ENCODE measurements at places on chromosomes 3 and 15.

DNA sequence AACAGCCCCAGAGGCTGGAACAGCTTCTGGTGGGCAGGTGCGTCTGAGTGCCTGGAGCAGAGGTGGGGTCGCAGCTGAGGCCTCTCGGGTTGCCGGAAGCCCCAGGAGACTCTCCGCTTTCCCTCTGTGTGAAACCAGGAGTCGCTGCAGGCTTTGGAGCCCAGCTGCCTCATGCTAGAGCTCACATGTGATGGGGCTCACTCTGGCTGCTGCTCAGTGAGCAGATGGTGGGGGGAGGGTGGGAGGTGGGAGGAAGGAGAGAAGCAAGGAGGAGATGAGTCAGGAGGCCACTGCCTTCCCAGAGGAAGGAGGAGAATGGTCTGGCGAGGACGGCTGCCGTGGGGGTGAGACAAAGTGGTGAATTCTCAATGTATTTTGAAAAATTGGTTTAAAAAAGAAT is 290.1 kb upstream of the CHRNA7 start:
- DNase-seq = no peak

DNA sequence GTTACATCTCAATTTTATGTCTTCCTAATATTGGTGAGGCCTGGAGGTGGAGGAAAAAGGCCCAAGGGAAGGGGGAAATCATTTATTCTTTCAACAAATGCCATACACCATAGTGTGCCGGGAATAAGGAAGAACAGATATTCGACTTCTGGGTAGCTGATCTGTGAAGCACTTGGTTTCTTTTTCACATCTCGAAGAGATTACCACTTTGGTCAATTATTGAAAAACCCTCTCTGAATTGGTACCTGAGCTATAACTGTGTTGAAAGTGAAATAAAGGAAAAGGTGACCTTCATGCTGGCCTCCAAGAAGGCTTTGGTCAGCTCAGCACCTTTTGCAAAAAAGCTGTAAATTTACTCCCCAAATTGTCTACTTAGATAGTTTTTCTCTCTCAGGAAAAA is 14.2 kb upstream of the MB21D2 start:
- no peak for DNase-seq

DNA sequence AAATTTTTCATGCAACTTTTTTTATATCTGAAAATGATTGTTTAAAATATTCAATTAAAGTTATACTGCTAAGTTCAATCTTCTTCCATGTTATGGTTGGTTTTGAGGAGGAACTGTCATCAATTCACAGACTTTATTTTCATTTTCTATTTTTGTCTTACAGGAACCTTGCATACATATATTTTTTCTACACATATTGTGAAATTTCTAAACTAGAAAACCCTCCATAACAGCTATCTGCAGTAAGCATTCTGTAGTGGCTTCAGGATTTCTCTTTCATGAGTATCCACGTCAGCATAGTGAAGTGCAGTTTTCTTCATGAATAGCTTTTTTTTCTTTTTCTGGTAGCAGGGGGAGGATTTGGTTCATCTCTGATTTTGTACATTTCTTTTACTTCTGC is 48.2 kb downstream of the ATR start:
- no peak for DNase-seq

GRCh38 chr3:52004163-52004787 is 8.6 kb upstream of the RPL29 start:
- no peak for DNase-seq

GRCh38 chr3:181855825-181856224 is 144.1 kb downstream of the SOX2 start:
- DNase-seq = no peak

DNA sequence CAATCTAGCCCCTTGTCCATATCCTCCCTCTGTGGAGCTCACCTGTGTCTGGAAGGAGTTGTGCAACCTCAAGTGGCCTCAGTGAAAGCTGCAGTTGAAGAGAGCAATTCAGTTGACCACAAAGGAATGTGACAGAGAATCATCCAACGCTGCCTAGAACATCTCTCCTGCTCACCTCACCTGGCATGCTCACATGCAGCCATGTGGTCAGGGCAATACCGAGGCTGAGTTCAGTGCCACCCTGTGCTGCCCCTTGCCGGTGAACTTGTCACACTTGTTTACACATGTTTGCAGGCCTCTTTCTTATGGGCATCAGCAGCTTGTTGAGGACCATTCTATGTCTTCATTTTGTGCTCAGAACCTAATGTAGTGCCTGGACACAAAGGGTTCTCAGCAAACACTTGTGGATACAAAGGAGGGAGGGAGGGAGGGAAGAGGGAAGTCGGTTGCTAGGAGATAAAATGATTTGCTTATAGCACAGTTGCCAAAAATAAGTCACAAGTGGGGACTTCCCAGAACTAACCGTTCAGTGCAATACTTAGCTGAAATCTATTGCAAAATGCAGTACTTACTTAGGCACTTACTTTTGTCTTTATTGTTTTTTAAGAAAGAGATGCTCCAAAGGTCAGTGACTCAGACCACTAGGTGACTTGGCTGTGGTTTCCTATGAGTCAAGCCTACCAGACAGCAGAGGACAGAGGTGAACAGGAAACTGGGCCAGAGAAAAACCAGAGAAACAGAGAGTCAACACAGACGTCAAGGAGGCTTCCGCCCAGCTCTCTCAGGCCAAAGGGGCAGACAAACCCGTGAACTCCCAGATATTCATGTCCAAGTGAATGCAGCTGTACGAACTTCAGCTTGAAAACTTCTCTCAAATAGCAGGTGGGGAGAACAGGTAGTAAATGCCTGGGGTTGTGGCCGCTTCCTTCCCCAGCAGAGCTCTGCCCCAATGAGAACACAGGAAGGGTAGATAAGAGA is 227.8 kb upstream of the CTNNB1 start:
- no peak for DNase-seq

DNA sequence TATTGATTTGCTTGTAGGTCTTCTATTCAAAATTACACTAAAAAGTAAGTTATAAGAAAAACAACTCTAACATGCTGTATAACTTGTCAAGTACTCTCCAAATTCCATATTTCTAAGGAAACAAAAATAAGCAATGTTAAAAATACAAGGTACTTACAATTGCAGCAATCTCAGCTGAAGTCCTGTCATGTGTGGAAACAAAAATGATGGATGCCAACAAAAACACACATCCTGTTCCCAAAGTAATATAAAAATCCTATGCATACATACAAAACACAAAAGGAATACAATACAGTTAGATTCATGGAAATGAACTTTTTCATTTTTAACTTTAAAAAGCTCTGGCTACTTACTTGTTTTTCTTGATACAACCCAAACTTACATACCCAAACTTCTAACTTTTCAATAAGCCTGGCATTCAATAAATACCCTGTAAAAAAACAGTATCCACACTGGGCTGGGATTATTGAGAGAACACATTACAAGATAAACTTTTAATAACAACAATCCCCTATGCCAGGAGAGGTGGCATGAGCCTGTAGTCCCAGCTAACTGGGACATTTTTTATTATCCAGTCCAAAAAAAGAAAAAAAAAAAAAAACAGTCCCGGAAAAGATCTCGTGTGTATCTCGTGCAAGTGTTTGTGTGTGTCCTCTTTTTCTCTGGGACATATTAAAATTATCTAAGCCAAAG is 14.7 kb downstream of the CMTM6 start:
- DNase-seq = no peak

DNA sequence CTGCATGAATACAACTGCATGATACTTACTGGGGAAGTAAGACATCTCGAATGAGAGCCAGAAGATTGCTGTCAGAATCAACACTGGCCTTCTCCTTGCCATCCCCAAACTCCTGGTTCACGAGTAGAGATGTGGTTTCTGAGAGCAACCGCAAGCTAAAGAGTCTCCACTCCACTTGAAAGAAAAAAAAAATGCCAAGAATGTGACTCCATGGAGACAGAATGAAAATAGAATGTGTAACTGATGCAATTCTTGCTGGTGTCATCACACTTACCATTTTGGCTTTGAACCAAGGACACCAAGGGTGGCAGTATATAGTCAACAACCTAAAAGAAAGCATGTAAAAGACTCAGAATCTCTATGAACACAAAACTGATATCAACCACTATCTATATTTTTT is 280.4 kb downstream of the ULK4 start:
- no peak for DNase-seq

- no peak for DNase-seq
Measured at GRCh38 chr3:101701696-101702634, 15.4 kb upstream of the RPL24 start.

GRCh38 chr15:96363707-96364106 is 33.2 kb downstream of the NR2F2 start:
- no peak for DNase-seq

DNA sequence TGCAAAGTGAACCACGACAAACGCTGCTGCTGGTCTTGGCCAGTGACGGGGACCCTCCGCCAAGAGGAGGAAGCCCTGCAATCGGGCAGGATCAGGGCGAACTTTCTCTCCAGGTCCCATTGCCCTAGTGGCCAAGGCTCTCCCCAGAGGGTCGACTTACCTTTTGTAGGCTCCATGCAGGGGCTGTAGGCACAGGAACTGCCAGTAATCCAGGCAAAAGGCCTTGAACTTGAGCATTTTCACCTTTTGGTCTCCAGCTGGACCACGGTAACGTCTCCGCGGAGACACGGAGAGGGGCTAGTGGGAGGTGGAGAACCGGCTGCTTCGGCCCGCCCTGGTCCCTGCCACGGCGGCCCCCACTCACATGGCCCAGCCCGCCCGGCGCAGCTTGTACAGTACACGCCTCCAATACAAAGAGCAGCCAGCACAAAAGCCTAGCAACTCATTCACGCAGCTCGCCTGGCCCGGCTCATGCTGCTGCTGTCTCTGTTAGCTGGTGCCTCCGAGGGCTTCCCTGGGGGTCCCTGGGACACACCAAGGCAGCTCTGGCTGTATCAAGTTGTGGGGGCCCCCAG is 31.0 kb downstream of the IQSEC1 start:
- DNase-seq = no peak

GRCh38 chr3:120170223-120170622 is 76.0 kb upstream of the GSK3B start:
- no peak for DNase-seq

- no peak for DNase-seq
Measured at GRCh38 chr15:48595981-48596380, 49.5 kb downstream of the FBN1 start.

DNA sequence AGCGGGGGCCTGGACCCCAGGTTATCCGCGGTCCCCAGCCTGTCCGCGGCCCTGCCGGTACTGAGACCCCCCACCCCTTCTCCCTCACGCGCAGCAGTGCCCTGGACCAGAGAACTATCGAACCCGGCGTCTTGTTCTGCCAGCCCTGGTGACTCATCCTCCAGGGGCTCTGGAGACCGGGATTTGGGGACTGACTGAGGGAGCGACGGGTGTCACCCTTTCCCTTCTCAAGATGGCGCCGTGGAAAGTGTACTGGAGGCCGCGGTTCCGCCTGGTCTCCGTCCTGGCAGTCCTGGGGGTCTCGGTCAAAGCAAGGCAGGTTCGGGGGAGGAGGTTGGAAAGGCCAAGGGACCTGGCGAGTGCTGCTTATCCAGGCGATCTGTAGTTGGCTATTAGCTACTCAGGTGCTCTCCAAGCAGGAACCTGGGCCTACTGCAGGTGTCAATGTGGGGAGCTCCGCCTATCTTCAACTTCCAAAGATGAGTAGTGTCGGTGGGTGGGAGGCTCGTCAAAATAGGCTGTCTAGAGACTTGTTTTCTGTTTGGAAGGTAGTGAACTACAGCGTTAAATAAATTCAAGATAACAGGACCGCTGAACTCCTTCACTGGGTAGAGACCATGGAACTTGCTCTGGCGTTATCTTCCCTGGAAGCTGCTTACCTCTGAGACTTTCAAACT is 790 bp downstream of the RAB5A start:
- peak; percentile 33 for DNase-seq

DNA sequence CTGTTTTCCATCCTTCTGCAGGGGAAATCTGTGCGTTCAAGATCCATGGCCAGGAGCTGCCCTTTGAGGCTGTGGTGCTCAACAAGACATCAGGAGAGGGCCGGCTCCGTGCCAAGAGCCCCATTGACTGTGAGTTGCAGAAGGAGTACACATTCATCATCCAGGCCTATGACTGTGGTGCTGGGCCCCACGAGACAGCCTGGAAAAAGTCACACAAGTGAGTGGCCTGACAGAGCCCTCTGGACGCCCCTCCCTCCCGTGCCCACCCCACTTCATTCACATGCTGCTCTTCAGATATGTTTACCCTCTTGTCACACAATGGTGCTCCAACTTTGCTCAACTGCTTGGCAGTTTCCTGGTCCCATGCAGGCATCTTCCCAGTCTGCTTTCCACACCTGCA is 274.3 kb upstream of the TRIM42 start:
- no peak for DNase-seq

- DNase-seq = no peak
Measured at GRCh38 chr15:62063825-62064635, 2.7 kb upstream of the C2CD4A start.

DNA sequence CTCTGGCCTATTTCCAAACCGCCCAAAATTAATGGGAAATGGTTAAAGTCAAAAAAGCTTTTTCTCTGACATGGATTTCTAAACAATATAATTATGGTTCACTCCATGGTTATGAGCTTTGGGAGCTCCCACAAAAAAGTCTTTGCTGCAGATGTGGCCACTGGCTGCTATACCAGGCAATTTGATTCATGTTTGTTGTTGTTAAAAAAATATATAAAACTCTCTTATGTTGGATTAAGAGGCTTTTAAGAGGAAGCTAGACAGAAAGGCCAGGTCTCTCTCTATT is 258.6 kb downstream of the TIGIT start:
- DNase-seq = no peak

- peak; percentile 49 for DNase-seq
Measured at GRCh38 chr15:28885630-28886430, at the start of gene APBA2. Gene APBA2 (plus strand): TSS chr15:28885974. CDS start chr15:29053885, 167,911 bp downstream.

GRCh38 chr15:58611731-58612676 is 137.5 kb downstream of the ADAM10 start:
- no peak for DNase-seq

- no peak for DNase-seq
Measured at GRCh38 chr3:161558236-161558635, 61.6 kb downstream of the OTOL1 start.

- DNase-seq = no peak
Measured at GRCh38 chr3:126582311-126582710, 23.6 kb upstream of the C3orf22 start.

- DNase-seq = no peak
Measured at GRCh38 chr3:115800489-115801075, 177.3 kb downstream of the GAP43 start.

DNA sequence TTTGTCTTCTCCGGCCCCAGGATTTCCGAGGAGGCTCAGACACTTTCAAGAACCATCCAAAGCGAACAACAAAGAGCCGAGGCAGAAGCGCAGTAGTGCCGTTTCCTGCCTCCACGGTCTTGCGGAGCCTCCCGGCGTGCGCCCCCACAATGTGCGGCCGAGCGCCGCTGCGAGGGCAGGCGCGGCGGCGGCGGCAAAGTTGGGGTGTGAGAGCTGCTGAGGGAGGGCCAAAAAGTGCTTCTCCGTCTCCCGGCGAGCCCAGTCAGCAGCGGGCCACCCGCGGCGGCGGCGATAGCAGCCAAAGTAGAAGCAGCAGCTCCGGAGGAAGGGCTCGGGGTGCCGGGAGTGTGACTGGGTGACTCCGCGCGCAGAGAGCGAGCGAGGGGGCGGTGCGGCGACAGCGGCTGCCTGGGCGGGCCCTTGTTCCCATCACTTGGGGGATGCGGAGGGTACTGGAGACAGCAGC is 749.1 kb downstream of the ROBO1 start:
- DNase-seq = no peak

- DNase-seq = no peak
Measured at GRCh38 chr15:89305395-89305794, 29.2 kb downstream of the POLG start.
